ENCODE measurements at places on chromosomes 16 and 17.
A peak's percentile ranks its signal among the peaks of the same experiment; 100 is the strongest.

DNA sequence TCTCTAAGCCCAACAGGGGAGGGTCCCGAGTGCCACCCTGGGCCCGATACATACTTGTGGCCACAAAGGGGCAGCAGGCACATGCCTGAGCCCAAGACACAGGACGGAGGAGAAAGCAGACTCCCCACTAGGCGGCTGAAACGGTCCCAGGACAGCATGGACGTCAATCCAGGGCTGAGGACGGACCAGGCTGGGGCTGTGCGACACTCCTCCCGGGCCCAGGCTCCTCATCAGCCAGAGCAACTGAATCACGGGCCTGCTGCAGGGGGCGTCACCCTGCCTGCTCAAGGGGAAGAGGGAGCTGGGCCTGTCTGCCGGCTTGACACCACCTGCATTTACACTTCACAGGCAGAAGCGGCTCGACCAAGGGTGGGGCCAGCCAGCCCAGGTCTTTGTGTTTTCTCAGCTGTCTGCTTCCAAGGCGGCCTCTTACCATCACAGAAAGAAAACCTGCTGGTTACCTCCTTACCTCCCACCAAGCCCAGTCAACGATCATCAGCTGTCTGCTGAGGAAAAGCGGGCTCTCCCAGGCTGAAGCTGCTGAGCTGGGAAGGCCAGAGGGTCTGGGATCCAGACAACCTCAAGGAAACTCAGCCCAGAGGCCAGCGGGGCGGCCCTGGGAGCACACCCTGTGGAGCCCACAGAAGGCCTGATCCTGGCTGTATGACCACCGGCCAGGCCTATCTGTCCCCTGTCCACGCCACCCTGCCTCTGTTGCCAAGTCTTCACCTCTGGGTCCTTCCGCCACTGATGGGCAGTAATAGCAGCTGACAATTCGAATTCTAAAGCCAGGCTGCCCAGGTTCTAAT lies 26.4 kb downstream of the KIFC3 start:
- peak; percentile 51 for DNase-seq

GRCh38 chr16:56824331-56824730 lies 40.7 kb upstream of the SLC12A3 start:
- peak; percentile 56 for DNase-seq

- peak; percentile 56 for DNase-seq
Observed at GRCh38 chr17:58328195-58329034, at the start of gene TSPOAP1. TSPOAP1 (minus strand) TSS chr17:58328795; CDS start chr17:58327920, 875 bp downstream.

GRCh38 chr17:56978441-56979090 lies 635 bp downstream of the SCPEP1 start:
- no peak for DNase-seq

DNA sequence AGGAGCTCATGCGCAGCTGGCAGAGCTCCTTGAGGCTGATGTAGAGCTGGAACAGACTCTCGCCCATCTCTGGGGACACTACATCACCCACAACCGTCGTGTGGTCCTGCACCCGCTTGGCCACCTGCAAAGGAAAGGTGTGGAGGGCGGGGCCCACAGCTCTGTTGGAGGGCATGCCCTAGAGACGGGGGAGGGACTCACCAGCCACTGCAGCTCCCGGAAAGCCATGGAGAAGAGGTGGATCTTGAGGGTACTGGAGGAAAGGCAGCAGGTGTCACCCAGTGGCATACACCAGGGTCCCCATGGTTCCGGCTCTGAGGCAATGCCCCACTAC lies 8.6 kb downstream of the UNC13D start:
- no peak for DNase-seq

Data from right cardiac atrium (tissue), 5 donors.